ENCODE measurements at places on chromosomes 11 and 22. TPM values are rescaled to one million over a fixed set of nuclear protein-coding genes. Genes with fewer than 3 reads are reported as not detected.

DNA sequence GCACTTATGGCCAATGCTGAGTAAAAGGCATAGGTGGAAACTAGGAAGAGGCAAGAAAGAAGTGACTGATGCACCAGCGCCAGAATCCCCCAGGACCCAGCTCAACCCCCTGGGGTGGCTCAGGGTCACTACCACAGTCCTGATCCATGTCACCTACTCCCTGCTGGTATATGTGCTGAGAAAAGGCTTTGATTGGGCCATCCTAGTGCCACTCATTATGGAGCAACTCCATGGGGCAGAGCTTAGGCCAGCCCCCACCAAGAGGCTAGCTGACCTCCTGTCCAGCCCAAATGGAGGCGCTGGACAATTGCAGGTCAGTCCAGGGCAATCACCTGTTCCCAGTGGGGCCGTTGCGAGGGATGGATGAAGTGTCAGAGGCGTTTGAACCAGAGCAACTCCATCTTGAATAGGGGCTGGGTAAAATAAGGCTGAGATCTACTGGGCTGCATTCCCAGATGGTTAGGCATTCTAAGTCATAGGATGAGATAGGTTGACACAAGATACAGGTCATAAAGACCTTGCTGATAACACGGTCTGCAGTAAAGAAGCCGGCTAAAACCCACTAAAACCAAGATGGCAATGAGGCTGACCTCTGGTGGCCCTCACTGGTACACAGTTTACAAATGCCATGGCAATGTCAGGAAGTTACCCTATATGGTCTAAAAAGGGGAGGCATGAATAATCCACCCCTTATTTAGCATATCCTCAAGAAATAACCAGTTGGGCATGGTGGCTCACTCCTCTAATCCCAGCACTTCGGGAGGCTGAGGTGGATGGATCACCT lies 20.6 kb upstream of the DAGLA start:
- no peaks in the 10 kb centered on the region for H3K36me3 ChIP-seq
- H3K4me1 ChIP-seq: no peaks in the 10 kb centered on the region
- no peak for DNase-seq

DNA sequence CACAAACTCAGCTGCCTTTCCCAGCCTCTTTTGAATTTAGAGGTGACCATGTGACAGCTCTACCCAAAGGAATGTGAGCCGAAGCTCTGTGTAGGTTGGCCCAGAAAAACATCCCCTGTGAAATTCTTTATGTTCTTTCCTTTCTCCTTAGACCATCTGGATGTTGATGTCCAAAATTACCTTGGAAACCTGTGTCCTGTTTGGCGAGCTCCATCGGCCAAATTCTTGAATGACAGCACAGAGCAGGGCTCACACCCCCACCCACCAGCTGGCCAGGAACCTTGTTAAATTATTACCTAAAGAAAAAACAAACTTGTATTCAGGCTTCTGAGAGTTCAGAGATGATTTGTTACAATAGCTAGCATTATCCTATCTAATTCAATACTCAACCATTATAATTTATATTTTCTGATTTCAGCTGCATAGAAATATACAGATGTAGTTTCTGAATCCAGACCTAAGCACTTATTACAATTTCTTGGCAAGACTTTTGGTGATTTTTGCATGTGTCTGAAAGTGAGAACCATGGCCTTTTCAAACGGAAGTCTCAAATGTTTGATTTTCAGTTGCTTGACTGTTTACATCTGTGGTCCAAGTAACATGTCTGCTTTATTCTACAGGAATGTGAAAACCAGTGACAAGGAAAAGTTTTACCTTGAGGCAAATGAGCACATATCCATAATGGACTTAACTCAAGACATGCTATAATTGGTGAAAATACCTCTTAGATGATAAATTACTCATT lies 554.2 kb downstream of the NTM start:
- H3K4me1 ChIP-seq: peaks cover 21% of the 10 kb centered on the region
- H3K4me3 ChIP-seq: no peak overlapping the region
- H3K36me3 ChIP-seq: no peaks in the 10 kb centered on the region

DNA sequence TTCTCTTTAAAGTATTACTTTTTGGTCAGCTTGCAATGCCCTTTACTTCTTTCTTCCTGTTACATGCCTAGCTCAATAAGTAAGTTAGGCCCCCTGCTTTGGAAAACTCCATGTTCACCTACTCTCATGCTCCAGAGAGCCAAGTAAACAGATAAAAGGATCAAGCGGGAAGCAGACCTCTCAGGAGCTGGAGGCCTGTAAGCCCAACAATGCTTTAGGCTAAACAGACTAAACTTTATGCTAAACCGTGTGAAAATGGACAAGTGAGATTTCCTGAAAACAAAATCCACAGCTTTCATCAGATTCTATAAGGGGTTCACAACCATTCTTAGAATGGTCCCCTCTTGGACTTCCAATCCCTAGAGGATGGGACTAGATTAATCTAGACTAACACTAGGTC lies 40.2 kb downstream of the CELF1 start:
- H3K27me3 ChIP-seq: no peaks in the 10 kb centered on the region
- no peak for DNase-seq
- H3K27ac ChIP-seq: no peak overlapping the region
- no peak overlapping the region for H3K4me3 ChIP-seq

GRCh38 chr11:77515063-77515462 lies 41.2 kb upstream of the PAK1 start:
- no peaks in the 10 kb centered on the region for H3K27me3 ChIP-seq
- no peak overlapping the region for H3K4me3 ChIP-seq
- no peak overlapping the region for H3K27ac ChIP-seq
- no peaks in the 10 kb centered on the region for H3K4me1 ChIP-seq

GRCh38 chr11:119377112-119377901 lies 4.2 kb downstream of the USP2 start:
- H3K36me3 ChIP-seq: peaks cover 12% of the 10 kb centered on the region
- peaks cover 91% of the 10 kb centered on the region for H3K4me1 ChIP-seq
- H3K4me3 ChIP-seq: peak overlapping the region; percentile 22
- peak overlapping the region; percentile 95 for H3K27ac ChIP-seq
- peaks cover 3% of the 10 kb centered on the region for H3K27me3 ChIP-seq

DNA sequence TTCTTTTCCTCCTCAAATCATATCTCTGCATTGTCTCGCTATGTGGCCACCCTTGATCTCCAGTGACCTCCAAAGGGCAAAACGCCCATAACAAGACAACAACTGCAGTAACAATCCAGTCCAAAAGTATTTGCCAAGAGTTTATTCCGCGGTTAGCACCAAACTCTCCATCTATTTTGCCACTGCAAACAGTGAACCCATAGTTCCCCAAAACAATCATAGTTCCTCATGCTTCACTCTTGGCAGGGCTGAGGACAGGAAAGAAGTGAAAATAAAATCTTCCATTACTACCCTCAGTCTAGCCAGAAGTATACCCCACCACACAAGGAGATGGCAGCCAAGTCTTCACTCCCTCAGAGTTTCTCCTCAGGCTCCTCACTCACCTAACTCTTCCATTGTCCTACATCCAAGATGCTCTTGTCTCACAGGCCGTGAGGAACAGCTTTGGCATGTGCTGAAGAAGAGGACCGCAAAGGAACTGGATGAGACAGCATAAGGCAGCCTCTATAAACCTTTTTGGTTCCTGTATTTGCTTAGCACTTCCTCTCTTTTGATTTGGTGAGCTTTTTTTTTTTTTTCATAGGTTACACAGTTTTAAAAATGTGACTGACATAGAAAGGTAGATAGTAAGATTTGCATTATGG lies at the start of gene LPXN:
Gene LPXN, minus strand, starts transcription at position 480 of the 644 bp plus-strand sequence. Its CDS starts 84 bp downstream, at position 396.
- peak within 1 kb of the TSS; percentile 11 for H3K27ac ChIP-seq
- H3K4me1 ChIP-seq: peaks cover 4% of the 10 kb centered on the region
- no peaks in the 10 kb centered on the region for H3K36me3 ChIP-seq
- peak; percentile 41 for DNase-seq

DNA sequence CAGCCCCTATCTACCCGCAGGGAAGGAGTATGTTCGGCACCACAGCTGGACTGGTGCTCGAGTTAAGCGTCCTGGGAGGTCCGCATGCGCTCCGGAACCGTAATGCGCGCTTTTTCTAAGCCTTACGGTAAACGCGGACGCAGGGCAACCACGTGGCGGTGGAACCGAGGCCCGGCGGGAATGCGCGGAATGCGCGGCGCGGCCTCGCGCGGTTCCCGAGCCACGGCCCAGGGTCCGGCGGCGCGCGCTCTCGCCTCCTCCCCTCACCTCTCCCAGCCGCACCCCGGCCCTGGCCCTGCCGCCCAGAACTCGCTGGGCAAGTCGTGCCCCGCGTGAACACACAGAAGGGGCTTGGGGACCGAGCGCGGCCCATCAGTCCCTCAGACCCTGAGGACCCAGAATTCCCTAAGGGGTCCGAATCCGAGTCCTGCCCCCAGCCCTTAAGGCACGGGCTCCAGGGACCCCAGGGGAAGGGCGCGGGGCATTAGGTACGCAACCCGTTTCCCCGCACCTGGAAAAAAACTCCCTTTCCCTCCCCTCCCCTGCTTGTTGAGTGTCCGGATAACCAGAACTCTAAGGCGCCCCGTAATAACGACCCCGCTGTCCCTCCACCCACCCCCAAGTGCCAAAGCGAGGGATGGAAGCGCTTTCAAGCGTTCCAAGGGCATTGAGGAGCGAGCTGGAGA lies 4.3 kb upstream of the CCND1 start:
- DNase-seq: peak; percentile 90
- peak overlapping the region; percentile 15 for H3K27ac ChIP-seq
- peak overlapping the region; percentile 37 for H3K4me3 ChIP-seq
- H3K36me3 ChIP-seq: no peaks in the 10 kb centered on the region
- H3K4me1 ChIP-seq: peaks cover 50% of the 10 kb centered on the region

The VPS51 gene
- total RNA-seq: 109 TPM

The TIMP3 gene
- total RNA-seq: 96.6 TPM

GRCh38 chr11:58830673-58831301 lies 13.7 kb downstream of the GLYATL2 start:
- no peak for DNase-seq
- no peak overlapping the region for H3K27ac ChIP-seq
- no peaks in the 10 kb centered on the region for H3K4me1 ChIP-seq
- H3K27me3 ChIP-seq: no peaks in the 10 kb centered on the region

- H3K36me3 ChIP-seq: no peaks in the 10 kb centered on the region
- no peak overlapping the region for H3K27ac ChIP-seq
- no peaks in the 10 kb centered on the region for H3K4me1 ChIP-seq
- no peaks in the 10 kb centered on the region for H3K27me3 ChIP-seq
- no peak for DNase-seq
- H3K4me3 ChIP-seq: no peak overlapping the region
Measured at GRCh38 chr11:38019072-38019775, 1421.2 kb upstream of the RAG2 start.

GRCh38 chr11:125724125-125724524 lies 22.0 kb upstream of the PATE1 start:
- no peak overlapping the region for H3K27ac ChIP-seq
- no peaks in the 10 kb centered on the region for H3K4me1 ChIP-seq

The LINC01488 gene
- 0.04 TPM for total RNA-seq

All from muscle of leg (tissue), 16 donors.